NCI-H2029 (cell line): ENCODE measurements at places on chromosomes 7 and 10.

DNA sequence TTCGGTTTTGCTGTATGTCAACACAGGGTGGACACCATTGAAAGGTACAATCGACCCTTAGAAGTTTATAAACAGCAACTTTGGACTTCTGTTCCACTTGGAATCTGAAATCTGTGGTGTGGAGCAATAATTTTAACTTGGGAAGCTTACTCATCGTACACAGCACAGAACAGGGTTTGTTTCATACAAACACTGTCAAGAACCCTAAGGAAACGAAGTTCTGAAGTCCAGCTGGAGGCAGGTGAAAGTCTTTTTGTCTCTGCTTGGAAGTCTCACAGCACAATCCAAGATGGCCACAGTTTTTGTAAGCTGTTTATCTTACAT, 31.5 kb downstream of the NMT2 start:
- no peak for DNase-seq

DNA sequence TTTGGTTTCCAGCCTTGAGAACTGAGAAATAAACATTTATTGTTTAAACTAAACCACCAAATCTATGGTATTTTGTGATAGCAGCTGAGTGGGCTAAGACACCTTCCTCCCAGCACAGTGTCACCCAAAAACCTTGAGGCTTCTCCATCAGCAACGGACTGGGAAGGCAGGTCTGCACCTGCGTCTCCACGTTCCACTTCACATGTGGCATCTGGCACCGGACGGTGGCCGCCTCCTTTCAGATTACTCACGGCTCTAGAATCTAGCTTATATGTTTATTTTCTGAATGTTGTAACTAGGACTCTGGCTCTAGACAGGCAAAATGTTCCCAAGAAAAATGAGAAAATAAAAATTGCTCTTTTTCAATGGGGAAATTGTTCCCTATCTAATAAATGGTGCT, 201.0 kb downstream of the ADARB2 start:
- DNase-seq: no peak

- DNase-seq: no peak
Measured at GRCh38 chr10:109343293-109343692, 580.0 kb downstream of the XPNPEP1 start.

- no peak for DNase-seq
Measured at GRCh38 chr7:116616555-116617059, 55.4 kb upstream of the MET start.

DNA sequence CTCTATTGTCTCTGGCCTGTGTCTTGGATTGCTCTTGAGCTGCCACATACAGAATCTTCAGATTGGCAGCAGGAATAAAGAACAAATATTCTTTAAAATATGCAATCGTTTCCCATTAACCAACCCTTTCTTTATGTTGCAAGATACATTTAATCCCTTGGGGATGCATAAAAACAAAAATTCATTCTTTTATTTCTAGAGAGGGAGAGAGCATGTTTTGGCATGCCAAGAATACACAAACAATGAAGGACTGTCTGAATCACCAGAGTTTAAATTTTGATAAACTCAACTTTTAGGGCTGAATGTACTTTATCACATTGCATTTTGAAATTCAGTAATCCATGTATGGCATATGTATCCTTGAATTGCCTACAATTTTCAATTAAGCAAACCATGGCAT, 154.3 kb upstream of the SEMA3D start:
- no peak for DNase-seq

- no peak for DNase-seq
Measured at GRCh38 chr10:78398382-78398781, 364.7 kb downstream of the RPS24 start.

GRCh38 chr7:153627323-153627722, 424.9 kb upstream of the DPP6 start:
- no peak for DNase-seq

- DNase-seq: no peak
Measured at GRCh38 chr10:114823077-114823463, 1.5 kb downstream of the FHIP2A start.

DNA sequence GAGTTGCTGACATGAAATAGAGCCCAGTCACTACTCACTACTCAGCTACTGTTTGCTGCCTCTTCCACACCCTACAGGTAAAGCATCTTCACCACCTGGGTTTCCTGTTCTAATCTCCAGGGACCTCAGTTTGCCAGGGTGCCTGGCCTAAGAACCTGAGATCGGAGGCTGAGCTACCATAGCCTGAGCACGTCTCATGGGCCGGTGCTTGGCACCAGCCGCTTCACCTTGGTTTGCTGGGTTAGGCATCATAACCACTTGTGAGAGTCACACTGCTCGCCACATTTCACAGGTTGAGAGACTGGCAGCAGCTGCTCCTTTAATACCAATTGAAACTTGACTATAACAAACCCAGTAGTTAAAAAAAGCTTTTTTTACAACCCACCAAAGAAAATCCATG, 75.1 kb downstream of the EMX2 start:
- DNase-seq: no peak

GRCh38 chr10:73838008-73838567, 26.7 kb upstream of the NDST2 start:
- DNase-seq: no peak

GRCh38 chr7:141713890-141714289, 5.7 kb downstream of the WEE2 start:
- DNase-seq: no peak

DNA sequence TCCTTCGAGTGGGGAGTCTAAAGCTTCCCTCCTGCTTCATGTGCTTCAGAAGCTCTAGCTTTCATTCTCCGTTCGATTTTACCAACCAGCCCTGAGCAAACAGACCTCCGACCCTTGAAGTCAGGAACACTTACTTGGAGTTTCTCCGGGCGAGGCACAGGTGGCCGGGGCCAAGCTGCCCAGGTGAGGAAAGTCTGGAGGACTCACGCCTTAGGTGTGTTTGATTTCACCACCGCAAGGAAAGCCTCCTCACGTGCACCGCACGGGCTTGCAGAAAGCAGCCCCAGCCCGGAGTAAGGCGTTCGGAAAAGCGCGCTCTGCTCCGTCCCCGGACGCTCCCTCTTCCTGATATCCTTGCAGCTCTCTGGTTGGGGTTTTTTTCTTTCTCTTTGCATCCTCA, 30.1 kb upstream of the CNPY1 start:
- DNase-seq: no peak

GRCh38 chr7:83077328-83077727, 85.4 kb downstream of the PCLO start:
- DNase-seq: no peak

DNA sequence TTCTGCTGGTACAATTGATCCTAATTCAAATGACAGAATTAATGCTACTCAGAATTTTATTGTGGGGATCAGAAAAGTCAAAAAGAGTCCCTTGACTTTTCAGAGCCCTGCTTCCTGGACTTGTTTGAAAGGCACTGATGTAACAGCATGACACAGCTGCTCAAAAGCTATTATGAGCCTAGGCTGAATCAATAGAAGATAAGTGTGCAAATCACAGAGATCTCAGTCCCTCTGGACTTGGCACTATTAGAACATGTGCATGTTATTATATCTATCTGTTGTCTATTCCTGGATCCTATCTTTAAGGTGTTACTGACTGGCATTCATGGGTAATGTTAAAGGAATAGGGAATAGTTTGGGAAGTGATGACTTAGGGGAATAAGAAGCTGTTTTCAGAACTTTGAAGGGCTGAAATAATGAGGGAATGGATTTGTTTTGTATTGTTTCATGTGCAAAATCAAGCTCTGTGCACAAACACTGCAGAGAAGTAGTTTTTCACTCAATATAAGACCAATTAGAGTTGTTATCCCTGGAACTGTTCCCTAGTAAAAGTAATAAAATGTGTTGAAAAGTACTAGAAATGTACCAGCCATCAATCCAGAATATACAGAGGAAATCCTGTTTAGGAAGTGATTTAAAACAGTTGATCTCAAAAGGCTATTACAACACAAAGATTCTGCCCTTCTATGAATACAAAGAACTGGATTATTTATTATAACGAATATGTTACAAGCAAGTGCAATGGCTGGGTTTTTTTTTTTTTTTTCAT, 814.9 kb upstream of the C7orf33 start:
- peak; percentile 22 for DNase-seq

- no peak for DNase-seq
Measured at GRCh38 chr7:20095436-20095835, 121.7 kb downstream of the MACC1 start.

DNA sequence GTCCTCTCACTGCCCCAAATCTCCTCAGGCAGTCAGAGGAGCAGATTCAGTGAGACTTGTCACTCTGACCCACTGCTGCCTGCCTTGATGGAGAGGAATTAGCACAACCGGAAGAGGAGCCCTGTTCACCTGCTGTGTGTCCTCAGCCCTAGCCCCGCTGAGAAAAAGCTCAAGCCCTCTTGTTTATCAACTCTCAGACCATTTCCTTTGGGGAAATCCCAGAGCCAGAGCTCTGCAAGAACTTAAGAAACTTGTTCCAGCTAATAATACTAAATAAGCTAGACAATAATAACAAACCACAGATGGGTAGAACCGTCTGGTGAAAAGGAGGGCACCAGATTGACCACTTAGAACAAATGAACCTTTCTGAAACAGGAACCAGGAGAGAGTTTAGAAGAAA, 37.7 kb upstream of the ITGB1 start:
- no peak for DNase-seq

DNA sequence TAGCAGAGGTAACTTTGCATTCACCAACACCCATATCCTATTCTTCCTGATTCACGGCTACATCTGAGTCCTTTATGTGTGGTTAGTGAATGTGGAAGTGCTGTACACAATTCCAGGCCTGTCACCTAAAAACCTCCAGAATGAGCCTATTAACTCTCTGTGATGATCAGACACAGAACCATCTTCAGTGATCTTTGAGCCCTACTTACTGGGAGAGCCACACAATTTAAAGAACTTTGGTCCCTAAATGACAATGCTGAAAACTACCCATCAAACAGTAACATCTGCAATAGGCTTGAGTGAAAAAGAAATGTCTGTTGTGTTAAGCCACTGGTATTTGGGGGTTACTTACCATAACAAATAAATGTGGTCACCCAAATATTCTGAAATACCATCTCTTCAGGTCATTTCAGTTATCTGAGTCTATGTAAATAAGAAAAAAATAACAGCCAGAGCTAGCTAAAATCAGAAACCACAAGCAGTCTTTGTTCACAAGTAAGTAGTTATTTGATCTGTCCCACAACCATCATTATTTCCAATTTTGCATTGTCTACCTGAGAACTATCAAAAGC, 145.7 kb downstream of the HGF start:
- no peak for DNase-seq

- DNase-seq: no peak
Measured at GRCh38 chr7:52992001-52992400, 43.4 kb upstream of the POM121L12 start.

- no peak for DNase-seq
Measured at GRCh38 chr7:143384148-143384547, 3.0 kb downstream of the ZYX start.

GRCh38 chr7:112067632-112068540, 138.3 kb downstream of the DOCK4 start:
- no peak for DNase-seq

- DNase-seq: no peak
Measured at GRCh38 chr10:128874331-128874730, 592.7 kb upstream of the MGMT start.

- DNase-seq: no peak
Measured at GRCh38 chr10:71432956-71433767, 36.4 kb downstream of the CDH23 start.

GRCh38 chr7:92421676-92422435, 25.4 kb upstream of the GATAD1 start:
- DNase-seq: peak; percentile 87

- DNase-seq: no peak
Measured at GRCh38 chr10:7546385-7546967, 120.3 kb downstream of the ITIH5 start.

- no peak for DNase-seq
Measured at GRCh38 chr10:80497187-80498077, 40.3 kb upstream of the SH2D4B start.

GRCh38 chr10:59901470-59901869, 4.9 kb downstream of the CCDC6 start:
- DNase-seq: no peak

GRCh38 chr10:17768496-17768895, 16.5 kb downstream of the TMEM236 start:
- DNase-seq: no peak

DNA sequence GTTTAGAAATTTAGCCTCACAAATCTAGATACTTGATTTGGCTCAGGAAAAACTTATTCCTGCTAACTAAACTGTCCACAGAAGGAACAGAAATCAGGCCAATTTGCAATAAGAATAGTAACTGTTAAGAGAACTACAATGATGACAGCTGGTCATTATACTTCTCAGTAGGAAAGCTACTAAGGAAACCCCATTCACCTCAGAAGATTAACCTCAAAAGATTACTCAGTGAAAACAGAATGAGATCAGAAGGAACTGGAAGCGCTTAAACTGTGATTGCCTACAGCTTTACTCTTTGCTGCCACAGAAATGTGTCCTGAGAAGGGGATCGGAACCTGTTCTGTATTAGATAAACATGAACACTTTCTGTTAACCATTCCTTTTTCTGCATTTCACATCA, 24.3 kb upstream of the DNAJB12 start:
- DNase-seq: no peak

DNA sequence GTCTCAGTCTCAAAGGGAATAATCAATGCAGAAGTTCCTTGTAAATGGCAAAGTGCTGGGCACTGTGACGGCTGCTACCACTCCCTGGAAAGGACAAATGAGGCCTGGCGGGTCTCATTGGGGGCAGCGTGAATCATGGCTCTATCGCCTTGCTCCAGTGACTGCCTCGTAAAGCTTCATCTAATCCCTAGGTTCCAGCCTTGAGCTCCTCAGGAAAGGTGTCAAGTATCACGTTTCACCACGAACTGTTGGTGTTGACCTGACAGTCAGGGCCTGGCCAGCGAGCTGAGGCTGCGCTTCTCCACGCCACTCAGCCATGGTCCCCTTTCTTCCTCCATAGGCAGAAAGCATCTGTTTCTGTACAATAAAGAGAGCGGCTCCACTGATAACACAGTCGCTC, 126.7 kb upstream of the ZNF32 start:
- DNase-seq: no peak

GRCh38 chr10:111488668-111489067, 411.8 kb downstream of the ADRA2A start:
- DNase-seq: no peak

- no peak for DNase-seq
Measured at GRCh38 chr10:132058793-132059759, 6.7 kb upstream of the JAKMIP3 start.

GRCh38 chr7:122430710-122431109, 126.2 kb upstream of the FEZF1 start:
- DNase-seq: no peak

DNA sequence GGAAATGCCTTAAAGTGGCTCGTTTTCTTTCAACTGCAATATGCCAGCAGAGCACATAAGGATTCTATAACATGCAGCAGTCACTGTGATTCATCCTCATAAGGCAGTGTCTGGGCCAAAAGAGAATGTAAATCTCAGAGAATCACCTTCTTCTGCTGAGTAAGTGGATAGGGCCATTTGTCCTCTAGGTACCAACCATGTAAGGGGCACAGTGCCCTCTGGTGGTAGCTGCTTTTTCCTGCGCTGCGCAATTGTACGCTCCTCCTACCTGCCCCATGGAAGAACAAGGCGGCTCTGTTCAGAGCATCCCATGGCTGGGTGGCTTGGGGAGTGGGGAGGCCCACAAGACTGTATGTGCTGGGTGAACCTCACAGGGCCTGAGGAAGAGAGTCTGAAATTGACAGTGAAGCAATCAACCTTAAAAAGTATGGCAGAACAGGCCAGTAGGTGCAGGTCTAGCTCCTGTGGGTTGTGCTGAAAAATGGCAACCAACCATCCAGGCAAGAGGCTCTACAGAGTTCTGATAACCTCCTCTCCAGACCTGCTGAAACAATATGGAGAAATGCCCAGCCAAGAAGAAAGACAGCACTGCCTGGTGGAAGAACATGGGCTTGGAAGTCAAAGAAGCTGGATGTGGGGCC, 78.6 kb upstream of the C10orf90 start:
- peak; percentile 51 for DNase-seq
